Upper lobe of left lung (tissue), 6 donors: ENCODE measurements at places on chromosomes 1 and 21. TPM values are rescaled to one million over a fixed set of nuclear protein-coding genes. Genes with fewer than 3 reads are reported as not detected.

CCDC27 gene
- not detected for total RNA-seq

LCE4A gene
- total RNA-seq = not detected

WDTC1 gene
- 43.5 TPM for total RNA-seq

HMGCS2 gene
- not detected for total RNA-seq

TOR1AIP2 gene
- 66.9 TPM for total RNA-seq

TFF3 gene
- 20.3 TPM for total RNA-seq

PRPF38B gene
- 32.8 TPM for total RNA-seq

CEP104 gene
- 52.8 TPM for total RNA-seq

AADACL4 gene
- total RNA-seq = not detected

OR2T33 gene
- not detected for total RNA-seq

TNFSF4 gene
- 0.74 TPM for total RNA-seq

OR2T29 gene
- not detected for total RNA-seq
